ENCODE measurements at places on chromosomes 5 and 9.

DNA sequence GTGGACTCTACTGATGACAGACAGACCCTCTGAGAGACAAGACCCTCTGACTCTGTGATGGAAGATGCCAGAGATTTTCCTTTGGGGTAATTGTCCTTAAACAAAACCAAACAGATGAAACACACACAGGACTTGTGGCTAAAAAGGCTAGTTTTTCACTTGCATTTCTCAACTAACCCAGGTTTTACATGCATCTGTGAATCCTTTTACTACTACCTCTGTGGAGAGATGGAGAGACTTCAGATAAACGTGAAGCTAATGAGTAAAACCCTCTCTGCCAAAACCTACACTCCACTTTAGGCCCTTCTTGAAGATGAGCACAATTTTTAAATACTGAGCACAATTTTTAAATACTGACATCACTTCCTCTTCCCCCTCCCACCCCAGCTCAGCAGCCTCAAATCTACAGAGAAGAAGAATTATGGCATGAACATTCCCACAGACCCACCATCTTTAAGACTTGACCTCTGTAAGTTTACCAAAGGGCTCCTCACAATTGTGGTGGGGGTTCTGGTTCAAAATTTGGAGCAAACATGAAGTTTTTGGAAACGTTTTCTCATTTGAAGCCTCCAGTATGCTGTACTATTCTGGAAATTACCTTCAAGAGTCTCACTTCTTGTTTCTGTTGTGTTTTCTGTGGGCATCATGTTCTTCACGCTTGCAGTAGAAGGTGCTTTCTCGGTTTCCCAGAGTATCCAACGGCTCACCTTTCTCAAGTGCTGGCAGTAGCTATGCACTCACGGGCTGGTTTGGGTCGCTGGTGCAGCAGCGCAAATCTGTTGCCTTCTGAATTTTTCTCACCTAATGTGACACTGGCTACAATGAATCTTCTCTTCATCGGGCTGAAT, 42.7 kb downstream of the ACER2 start:
- no peak for DNase-seq

DNA sequence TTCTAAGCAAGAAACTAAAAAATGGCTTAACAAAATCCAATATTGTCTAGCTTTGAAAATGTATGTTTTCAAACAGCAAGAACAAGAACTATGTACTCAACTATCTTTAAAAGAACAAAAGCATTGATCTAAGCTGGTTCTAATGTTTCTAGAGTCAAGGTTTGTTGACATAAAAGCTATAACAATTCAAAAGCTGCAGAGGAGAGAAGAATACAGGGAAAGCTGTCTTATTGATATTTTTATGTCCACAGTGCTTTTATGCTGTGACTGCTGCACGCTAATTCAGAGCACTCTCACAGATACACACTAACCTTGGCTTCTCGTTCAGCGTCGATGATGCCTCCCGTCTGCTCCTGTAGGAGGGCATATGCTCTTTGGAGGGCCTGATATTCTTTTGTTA, 129.5 kb upstream of the DPYSL3 start:
- DNase-seq, result no peak

GRCh38 chr5:93364378-93364777, 216.6 kb downstream of the NR2F1-AS1 start:
- no peak for DNase-seq

GRCh38 chr9:111108946-111109345, 70.7 kb upstream of the LPAR1 start:
- no peak for DNase-seq

DNA sequence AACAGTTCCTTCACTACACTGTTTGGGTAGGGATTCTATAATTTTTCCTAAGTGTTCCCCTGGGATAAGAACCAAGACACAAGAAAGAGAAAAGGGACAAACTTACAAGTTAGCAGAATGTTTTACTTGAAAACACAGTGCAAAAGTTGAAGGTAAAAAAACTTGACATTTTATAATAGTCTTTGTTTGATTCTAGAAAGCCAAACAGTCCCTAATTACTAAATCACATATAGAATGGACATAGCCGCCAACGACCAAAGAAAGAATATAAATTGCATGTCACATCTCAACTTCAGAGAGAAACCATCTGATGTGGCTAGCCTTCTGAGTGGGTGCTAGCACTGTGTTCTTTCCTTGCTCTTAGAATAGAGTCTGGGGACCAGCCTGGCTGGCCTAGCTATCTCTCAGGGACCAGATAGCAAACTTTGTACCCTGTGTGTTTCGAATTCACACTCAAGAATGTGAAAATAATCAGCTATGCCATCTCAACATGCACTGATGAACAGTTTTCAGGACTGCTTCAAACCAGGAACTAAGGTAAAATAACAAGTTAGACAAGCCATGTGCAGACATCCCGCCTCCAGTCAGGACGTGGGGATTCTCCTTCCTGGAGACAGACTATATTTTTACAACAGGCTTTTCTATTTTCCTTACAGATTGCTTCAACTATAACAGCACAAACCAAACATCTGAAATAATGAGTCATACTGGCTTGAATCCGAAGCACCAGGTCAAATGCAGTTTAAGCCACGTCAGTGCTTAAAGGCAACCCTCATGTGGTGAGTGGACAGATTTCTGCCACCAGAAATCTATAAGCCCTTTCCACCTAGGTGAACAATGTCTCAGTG, 53.7 kb downstream of the LHFPL2 start:
- DNase-seq, result peak; percentile 58

DNA sequence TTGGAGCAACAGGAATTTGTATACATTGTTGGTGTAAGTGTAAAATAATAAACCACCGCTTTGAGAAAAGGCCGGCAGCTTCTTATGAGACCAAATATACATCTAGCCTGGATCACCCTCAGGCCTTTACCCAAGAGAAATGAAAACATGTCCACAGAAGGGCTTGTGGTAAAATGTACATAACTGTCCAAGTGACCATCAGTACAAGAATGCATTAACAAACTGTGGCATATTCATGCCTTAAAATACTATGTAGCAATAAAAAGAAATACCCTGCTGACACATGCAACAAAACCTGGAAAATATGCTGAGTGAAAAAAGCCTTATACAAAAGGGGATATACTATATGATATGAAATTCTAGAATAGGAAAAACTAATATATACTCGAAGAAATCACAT, 311.9 kb upstream of the TRPC7 start:
- DNase-seq, result peak; percentile 63

DNA sequence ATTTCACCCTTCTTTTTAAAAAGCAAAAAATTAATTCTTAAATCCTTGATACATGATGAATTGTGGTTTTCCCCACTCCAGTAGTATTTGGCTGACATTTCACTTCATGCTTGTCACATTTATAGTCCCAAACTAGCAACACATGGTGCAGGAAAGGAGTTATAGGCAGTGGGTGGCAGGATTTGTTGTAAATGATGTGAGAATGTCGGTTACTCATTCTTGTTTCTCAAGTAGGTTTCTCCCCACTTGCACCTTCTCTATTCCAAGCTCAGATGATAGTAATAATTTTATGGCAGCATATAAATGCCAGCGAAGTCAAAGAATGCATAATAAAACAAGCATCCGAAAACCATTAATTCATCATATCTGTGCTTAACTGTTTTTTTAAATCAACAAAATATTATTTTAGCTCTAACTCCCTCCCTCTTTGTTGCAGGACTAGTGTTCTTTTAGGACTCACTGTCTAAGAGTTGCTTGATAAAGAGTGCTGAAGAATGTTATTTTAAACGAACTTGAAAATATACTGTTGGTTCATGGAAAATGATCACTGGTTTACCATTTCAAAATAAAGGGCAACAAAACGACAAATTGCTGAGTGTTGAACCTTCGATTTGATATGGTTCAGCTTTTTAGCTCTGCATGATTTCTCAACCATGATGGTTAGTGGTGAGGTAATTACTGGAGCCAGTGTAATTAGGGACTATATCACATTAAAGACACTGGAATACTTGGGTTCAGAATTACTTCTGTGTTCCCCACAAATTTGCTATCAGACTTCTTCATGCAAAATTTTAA, 88.1 kb upstream of the ADAMTSL1 start:
- no peak for DNase-seq

DNA sequence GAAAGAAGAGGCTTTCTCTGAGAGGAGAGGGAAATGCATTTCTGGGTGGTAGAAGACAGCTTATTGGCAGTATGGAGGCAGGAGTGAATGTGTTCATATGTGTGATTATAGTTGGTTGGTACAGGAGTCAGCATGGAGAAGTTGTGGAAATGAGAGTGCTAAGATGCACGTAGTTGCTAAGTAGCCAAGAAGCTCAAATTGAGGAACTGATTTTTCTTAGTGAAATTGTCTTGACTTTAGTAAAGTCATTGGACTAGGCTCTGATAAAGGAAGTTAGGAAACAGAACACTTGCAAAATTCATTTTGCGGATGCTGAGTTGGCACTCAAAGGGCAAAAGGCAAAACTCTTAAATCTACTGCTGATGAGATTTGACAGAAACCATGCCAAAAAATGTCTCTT, 158.9 kb upstream of the VCAN start:
- DNase-seq, result peak; percentile 34

DNA sequence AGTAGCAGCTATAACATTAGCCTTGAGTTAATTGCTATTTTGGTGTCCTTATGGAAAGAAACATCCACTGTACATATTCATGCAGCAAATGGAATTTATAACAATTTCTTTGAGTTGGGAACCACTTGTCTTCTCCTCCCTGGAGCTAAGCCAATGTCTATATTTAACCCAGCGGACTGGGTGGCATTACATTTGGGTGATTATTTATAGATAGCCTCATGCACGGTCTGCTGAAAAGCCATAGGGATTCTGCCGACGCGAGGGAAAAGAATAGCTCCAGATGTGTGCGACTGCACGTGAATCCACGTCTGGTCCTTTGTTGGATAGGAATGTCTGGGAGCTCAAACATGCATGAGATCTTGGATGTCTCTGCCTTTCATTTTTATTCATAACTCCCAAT, 157.5 kb upstream of the BRINP1 start:
- no peak for DNase-seq

DNA sequence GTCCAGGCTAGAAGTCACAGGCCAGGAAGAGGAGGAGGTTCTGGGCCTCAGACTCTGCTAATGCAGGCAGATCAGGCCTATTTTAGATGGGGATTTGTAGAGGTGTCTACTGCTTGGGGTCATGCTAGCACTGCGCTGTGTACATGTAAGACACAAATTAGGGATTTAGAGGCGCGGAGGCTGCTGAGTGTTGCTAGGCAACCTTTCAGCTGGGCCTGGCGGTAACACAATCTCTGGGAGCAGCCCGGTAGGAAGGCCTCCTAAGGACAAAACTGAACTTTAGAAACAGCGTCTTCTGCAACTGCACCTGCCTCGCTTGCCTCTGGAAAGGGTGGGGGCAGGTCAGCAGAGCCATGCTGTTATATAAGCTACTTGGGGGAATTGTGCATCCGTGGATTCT, 147.9 kb downstream of the MACROH2A1 start:
- DNase-seq, result no peak

DNA sequence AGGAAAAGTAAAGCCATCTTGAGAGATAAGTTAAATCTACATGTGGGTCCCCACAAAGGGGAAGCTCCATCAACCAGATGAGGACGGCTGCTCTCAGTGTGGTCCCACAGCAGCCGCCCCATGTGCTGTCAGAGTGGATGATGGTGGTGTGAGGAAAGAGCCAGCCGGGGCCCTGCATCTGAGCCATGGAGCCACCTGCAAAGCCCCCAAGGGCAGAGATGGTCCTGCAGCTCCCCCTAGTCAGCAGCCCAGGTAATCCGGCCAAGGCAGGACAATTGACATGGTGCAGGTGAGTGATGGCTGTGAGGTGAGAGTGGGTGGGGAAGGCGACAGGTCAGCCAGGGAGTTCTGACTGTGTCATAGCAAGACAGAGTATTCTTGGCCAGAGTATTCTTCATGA, 458.8 kb downstream of the ICE1 start:
- no peak for DNase-seq

DNA sequence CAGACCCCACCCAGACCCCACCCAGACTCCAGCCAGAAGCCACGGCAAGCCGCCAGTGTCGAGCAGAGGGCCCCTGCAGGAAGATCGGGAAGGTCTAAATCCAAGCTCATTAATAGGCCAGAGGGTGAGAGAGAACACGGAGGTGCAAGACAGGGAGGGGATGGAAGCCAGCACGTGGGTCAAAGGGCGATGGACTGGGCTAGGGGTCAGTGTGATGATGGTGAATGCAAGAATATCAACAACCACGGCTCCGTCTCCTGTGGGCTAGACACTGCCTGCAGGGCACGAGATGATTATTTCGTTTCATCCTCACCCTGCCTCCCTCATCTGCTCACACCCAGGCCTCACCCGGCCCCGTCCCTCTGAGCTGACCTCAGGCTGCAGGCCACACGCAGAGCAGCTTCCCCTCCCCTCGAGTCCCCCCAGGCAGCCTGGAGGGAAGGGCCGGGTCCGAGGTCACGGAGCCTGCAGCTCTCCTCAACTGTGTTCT, 122.0 kb downstream of the COL23A1 start:
- no peak for DNase-seq

DNA sequence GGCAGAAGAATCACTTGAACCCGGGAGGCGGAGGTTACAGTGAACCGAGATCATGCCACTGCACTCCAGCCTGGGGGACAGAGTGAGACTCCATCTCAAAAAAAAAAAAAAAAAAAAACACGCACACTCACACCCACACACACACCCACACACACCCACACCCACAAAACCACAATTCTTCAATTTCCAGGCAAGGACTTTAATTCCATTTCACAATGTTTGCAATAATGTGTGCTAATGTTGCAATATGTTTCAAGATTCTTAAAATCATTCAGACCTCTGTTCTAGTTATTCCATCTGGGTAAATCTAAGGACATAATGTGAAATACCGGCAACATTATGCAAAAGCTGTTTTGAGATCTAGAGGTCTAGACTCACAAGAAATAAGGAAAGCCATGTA, 28.3 kb downstream of the CCDC69 start:
- DNase-seq, result peak; percentile 35

DNA sequence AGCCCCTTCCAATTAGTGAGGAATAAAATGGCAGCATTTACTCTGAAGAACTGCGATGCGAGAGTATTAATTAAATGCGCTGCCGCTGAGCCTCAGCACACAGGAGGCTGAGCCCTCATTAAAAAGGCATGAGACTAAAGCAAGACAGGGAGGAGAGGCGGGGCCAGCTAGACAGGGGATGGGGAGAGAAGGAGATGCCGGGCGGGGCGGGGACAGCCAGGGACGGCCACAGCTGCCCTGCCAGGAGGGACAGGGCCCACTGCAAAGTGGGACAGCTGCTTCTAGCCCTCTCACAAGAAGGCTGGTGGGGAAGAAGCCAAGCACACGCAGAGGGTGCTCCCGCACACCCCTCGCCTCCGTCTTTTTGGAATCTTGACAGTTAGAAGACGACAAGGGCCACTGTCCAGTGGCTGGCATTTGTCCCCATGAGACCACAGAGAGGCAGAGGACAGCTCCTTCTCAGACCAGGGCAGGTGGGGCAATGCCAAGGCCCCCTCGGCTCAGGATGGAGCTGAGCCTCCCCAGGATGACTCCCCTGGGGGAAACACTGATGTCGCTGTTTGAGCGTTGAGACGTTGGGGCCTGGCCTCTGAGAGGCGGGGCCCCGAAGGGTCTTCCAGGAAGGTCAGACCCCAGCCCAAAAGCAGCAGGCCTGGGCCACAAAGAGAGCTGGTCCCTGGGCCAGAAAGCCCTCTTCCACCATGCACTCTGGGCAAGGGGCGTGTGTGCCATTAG, 26.9 kb downstream of the ADAMTS2 start:
- DNase-seq, result no peak

Measured in trophoblast cell (in vitro differentiated cells and primary cell).